ENCODE measurements at places on chromosomes 4 and X. TPM values are rescaled to one million over a fixed set of nuclear protein-coding genes. Genes with fewer than 3 reads are reported as not detected.

NEIL3 gene
- 6.9 TPM for total RNA-seq

NR3C2 gene
- total RNA-seq = 17.8 TPM

SPRY1 gene
- total RNA-seq = 14.4 TPM

UGT2B10 gene
- total RNA-seq = not detected

GC gene
- total RNA-seq = not detected

FAM200B gene
- 58.2 TPM for total RNA-seq

GABRA4 gene
- 54.1 TPM for total RNA-seq

ALB gene
- total RNA-seq = 7.5 TPM

ITGB1BP2 gene
- 6.6 TPM for total RNA-seq

F11 gene
- not detected for total RNA-seq

GLRA2 gene
- 86.1 TPM for total RNA-seq

LUZP4 gene
- not detected for total RNA-seq

NOX1 gene
- not detected for total RNA-seq

SMPX gene
- total RNA-seq = not detected

GNRHR gene
- total RNA-seq = not detected

HEPH gene
- 4.7 TPM for total RNA-seq

PRSS12 gene
- 88.3 TPM for total RNA-seq

ZNF674 gene
- 18.2 TPM for total RNA-seq

EFHC2 gene
- total RNA-seq = 3.1 TPM

CEP135 gene
- 52.6 TPM for total RNA-seq

SATL1 gene
- total RNA-seq = 3.1 TPM

DCAF8L2 gene
- total RNA-seq = not detected

TMSB4X gene
- total RNA-seq = 3,417 TPM

ANKRD50 gene
- 138 TPM for total RNA-seq
